Endothelial cell (in vitro differentiated cells): ENCODE measurements at places on chromosomes 6 and 20.

DNA sequence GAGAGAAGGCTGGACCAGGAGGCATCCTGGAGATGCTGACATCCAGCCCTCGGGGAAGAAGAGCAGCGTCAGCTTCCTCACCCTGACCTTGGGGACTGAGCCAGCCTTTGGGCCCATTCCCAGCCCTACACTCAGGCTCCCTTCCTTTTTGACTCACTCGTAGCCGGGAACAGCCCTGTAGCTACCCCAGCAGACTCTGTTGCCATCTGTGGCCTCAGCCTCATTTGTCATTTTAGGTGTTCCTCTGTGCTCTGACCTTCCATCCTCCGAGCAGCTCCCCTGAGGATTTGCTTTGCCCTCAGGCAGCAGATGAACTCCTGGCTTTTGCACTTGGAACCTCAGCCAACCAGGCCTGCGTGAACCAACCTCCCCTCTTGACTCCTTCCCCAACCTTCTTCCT lies 67.5 kb downstream of the ELOVL2 start:
- no peak for DNase-seq

DNA sequence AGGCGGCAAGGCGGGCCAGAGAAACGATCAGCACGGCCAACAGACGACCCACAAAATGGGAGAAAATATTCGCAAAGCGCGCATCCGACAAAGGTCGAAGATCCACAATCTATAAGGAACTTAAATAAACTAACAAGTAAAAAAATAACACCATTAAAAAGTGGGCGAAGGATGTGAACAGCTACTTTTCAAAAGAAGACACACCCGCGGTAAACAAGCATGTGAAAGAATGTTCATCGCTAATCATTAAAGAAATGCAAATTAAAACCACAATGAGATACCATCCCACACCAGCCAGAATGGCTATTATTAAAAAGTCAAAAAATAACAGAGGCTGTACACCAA lies 117.8 kb upstream of the SIRPA start:
- DNase-seq = no peak

DNA sequence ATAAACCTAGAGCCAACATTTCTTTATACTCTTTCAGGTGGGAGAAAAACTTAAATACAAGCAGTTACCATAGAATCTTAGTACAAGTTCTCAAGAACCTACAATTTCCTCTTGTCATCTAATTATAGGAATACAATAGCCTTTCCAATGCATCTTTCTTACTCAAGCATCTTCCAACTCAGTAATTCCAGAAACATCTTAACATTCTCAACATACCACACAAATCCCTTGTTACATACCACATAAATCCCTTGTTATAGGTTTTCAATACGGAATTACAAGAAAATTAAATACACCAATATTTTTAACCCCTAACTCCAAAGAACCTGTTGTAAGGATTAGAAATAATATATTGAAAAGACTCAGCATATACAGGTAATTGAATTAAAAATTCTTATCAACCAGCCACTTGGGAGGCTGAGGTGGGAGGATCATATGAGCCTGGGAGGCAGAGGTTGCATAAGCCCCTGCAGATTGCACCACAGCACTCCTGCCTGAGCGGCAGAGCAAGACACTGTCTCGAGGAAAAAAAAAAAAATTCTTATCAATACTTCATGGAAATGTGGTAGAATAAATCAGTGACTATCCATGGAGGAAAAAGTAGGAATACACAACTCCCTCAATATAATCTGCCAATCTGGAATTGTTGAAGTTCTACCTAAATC lies 127.5 kb upstream of the CCDC28A start:
- no peak for DNase-seq

- no peak for DNase-seq
Observed at GRCh38 chr6:145138469-145139139, 596.7 kb downstream of the EPM2A start.

DNA sequence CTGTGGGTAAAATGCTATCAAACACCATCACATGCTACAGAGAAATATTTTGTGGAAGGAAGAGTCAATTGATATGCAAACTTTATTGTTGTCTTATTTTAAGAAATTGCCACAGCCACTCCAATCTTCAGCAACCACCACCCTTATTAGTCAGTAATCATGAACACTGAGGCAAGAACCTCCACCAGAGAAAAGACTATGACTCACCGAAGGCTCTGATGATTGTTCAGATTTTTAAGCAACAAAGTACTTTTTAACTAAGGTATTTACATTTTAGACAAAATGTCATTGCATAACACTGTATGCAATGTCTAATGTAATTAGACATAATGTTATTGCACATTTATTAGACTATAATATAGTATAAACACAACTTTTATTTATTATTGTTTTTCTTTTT lies 26.2 kb upstream of the MMP24 start:
- no peak for DNase-seq

- no peak for DNase-seq
Observed at GRCh38 chr6:35810971-35811698, 6.0 kb downstream of the LHFPL5 start.

- no peak for DNase-seq
Observed at GRCh38 chr6:33856655-33857054, 52.9 kb upstream of the MLN start.

- DNase-seq = no peak
Observed at GRCh38 chr6:98946879-98947410, 801 bp downstream of the FBXL4 start.

- DNase-seq = no peak
Observed at GRCh38 chr20:1702328-1702727, 44.7 kb upstream of the SIRPG start.

GRCh38 chr6:139926711-139927110 lies 552.3 kb upstream of the CITED2 start:
- no peak for DNase-seq

- DNase-seq = no peak
Observed at GRCh38 chr20:47392015-47392720, 35.7 kb upstream of the ZMYND8 start.

GRCh38 chr20:19706463-19706862 lies 51.6 kb upstream of the RIN2 start:
- no peak for DNase-seq

DNA sequence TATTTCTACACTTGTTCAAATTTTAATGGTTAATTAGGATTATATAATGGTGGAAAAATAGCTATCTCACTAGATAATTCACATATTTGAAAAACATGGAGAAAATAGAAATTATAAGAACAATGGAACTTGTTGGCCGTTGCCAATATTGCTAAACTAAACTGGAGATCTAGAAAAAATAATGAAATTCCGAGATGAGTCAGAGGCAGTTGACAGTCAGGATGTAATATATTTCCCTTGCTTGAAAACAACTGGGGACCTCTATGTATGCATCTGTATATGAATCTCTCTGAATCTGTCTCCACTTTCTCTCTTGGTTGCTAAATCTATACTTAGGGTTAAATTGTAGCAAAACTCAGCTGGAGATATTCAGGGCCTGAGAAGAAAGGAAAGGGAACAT lies 1108.2 kb upstream of the GJE1 start:
- DNase-seq = no peak

- no peak for DNase-seq
Observed at GRCh38 chr20:2805689-2806350, 5.4 kb upstream of the CPXM1 start.

DNA sequence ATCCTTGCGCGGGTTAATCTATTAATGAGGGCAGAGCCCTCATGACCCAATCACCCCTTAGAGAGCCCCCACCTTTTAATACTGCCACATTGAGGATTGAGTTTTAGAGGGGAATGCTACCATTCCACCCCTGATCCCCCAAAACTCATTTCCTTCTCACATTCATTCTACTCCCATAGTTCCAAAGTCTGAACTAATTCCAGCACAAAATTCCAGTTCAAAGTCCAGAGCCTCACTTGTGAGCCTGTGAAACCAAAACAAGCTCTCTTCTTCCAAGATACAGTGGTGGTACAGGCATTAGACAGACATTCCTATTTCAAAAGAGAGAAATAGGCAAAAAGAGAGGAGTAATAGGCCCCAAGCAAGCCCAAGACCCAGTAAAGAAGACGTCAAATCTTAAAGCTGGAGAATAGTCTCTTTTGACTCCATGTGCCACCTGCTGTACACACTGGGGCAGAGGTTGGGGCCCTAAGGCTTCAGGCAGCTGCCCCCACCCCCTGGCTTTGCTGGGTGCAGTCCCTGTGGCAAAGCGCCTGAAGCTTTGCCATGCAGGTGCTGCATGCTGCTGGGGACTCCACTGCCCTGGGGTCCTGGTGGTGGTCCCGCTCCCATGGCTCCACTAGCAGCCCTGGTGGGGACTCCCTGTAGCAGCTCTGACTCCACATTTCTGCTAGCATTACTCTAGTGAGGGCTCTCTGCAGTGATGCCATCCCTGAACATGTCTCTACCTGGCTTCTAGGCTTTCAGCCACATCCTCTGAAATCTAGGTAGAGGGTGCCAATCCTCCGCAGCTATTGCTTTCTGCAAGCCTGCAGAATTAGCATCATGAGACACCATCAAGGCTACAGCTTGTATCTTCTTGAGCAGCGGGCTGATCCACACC lies 41.3 kb downstream of the RSPH3 start:
- no peak for DNase-seq

- no peak for DNase-seq
Observed at GRCh38 chr6:30885481-30885998, 1.2 kb downstream of the DDR1 start.

DNA sequence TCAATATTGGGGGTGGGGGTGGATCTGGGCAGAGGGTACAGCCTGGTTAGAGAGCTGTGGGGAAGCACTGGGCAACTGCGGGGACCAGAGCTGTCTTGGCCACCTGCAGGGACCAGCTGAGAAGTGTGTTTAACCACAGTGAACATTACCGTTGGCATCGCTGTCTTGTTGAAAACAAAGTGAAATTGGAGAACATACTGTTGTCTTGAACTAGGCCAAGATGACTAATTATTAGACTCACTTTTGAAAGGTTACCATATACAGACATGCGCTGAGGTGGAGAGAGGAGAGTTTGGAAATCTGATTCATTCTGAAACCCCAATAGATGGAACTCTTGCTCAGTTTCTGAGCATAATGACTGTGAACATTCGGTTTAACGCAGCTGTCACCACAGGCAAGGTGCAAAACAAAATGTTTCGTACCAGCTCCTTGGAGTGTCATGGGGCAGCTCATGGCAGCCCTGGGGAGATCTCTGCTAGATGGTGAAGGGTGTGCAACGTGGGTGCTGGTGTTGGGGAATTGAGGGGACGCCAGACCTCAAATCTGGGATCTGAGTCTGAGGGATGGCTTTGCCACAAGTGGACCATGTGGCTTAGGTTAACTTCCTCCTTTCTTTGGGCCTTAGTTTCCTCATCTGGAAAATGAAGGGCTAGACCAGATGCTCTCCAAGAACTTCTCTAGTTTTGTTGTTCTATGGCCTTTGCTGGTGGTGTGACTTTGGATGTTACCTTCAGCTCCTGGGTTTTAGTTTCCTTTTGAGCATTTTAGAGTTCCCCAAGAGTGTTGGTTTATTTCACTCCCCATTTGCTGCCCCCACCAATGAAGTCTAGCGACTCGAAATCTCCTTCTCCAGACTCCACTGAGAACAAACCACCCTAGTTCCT lies 24.6 kb upstream of the GTSF1L start:
- DNase-seq = no peak

DNA sequence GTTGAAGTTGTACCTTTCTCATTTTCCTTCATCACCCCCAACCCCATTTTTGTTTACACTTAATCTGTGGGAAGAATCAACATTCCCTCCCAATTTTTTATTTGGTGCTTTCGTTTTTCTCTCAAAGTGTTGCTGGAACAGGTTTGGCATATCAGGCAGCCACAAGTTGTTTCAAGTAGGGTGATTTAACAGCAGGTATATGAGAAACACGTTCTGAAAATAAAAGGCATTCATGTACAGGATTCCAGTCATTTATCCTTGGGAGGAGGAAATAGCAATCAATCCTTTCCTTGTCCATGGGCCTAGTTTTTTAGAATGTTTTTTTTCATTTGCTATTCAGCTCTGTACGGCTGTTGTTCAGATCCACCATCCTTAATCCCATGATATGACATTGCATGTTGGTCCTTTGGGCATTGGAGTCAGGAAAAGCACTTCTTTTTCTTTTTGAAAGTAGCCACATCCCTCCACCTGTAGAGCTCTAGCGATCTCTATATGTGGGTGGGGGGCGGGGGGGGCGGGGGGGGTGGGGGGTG lies 120.2 kb downstream of the JARID2 start:
- no peak for DNase-seq

GRCh38 chr20:58019027-58019849 lies 209.2 kb downstream of the ANKRD60 start:
- no peak for DNase-seq

DNA sequence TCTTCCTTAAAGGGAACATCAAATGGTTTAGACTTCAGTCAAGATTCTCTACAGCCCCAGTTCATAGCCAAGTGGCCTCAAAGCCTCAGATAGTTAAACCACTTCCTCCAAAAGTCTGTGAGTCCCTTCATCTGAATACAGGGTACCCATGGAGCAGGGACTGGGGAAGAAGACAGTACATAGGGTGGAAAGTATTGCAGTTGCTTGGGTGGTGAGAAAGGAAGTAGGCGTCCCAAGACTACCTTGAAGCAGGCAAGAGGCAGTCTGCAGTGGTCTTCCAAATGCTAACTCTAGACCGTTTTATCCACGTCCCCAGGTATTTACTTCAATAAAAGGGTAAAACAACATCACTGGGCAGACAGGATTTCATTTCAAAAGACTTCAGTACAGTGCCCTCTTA lies 2.0 kb downstream of the FYN start:
- DNase-seq = no peak

DNA sequence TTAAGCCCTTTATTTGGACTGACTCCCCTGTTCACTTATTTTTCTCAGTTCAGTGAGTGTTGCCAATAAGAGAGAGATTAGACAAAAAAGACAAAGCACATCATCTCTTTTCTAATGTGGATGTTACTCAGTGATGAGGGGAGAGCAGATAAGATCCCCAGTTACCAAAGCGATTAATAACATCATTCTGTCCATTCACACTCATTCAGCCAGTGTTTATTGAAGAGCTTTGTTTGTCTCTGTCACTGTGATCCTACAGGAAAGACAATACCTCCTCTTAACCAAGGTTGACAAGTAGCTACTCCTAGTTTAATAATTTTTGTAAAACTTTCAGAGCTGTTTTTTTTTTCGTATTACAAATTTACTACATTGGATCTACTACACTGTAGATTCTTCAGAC lies 163.0 kb downstream of the EYA4 start:
- DNase-seq = no peak

GRCh38 chr6:18302561-18303439 lies 38.5 kb upstream of the DEK start:
- no peak for DNase-seq

- peak; percentile 14 for DNase-seq
Observed at GRCh38 chr20:19552221-19553180, 205.6 kb upstream of the RIN2 start.

GRCh38 chr6:11228935-11229654 lies 3.4 kb downstream of the NEDD9 start:
- no peak for DNase-seq
